ENCODE measurements at places on chromosomes 11 and 22. TPM values are rescaled to one million over a fixed set of nuclear protein-coding genes. Genes with fewer than 3 reads are reported as not detected.

DNA sequence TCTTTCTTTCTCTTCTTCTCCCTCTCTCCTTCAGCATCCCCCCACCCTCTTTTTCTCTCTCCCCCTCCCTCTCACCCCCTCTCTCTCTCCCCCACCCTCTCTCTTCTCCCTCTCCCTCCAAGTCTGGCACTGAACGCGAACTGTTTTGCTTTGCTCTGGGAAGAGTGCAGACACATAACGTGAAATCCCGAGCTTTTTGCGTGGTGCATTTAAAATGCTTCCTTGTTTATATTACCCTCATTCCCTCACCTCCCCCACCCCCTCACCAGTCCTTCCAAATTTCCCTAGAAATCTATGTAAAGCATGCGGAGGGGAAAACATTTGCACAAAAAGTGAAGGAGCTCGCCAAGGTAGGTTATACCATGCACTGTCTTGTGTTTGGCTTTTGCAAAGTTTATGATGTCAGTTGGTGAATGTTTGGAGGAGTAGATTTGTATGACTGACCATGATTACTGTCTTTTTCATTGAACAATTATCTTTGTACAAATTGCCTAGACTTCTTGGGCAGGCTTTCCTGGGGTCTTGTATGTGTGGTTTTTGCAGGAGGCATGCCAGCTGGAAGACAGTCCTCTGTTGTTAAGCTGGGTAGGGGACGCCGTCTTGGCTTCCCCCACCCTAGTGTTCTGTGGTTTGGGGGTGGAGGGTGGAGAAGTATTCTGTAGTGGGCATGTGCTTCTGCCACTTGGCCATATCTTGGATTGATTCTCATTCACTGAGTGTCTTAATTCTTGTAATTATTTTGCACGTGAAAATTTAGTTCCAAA is 123.7 kb upstream of the HSD17B12 start:
- no peak for DNase-seq
- no peaks in the 10 kb centered on the region for H3K4me1 ChIP-seq
- no peak overlapping the region for H3K4me3 ChIP-seq

Gene APOA4
- total RNA-seq: not detected

DNA sequence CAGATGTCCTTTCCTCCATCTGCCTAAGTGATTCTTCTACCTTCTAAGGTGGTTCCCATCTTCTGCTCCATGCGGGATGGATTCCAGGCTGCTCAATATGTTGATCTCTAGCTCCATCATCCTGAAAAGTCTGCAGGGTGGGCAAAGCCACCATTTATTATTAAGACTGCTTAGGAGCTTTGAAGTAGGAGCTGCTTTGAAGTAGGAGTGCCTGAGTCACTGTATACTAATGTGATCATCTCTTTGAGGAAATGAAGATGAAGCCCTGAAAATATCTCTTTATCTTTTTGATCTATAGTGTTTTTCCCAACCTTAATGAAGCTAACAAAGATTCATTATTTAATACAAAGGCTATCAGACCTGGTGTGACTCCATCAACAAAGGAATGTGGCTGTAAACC is 13.1 kb downstream of the HEPHL1 start:
- no peak for DNase-seq
- H3K4me1 ChIP-seq: no peaks in the 10 kb centered on the region
- H3K27ac ChIP-seq: no peak overlapping the region
- H3K4me3 ChIP-seq: no peak overlapping the region

- H3K27me3 ChIP-seq: no peaks in the 10 kb centered on the region
- H3K36me3 ChIP-seq: peaks cover 40% of the 10 kb centered on the region
- peak overlapping the region; percentile 63 for H3K27ac ChIP-seq
- H3K4me3 ChIP-seq: peak overlapping the region; percentile 87
- peaks cover 38% of the 10 kb centered on the region for H3K4me1 ChIP-seq
- DNase-seq: no peak
These were observed 415 bp downstream of the CENATAC start for GRCh38 chr11:118998388-118998717.

GRCh38 chr22:33844273-33844672 is 76.0 kb downstream of the LARGE1 start:
- no peak overlapping the region for H3K4me3 ChIP-seq
- DNase-seq: no peak
- no peaks in the 10 kb centered on the region for H3K27me3 ChIP-seq
- no peaks in the 10 kb centered on the region for H3K36me3 ChIP-seq
